NCI-H2081 treated with DMSO at 0.1 percent for 48 hours (cell line): ENCODE measurements at places on chromosomes 3 and 15.

DNA sequence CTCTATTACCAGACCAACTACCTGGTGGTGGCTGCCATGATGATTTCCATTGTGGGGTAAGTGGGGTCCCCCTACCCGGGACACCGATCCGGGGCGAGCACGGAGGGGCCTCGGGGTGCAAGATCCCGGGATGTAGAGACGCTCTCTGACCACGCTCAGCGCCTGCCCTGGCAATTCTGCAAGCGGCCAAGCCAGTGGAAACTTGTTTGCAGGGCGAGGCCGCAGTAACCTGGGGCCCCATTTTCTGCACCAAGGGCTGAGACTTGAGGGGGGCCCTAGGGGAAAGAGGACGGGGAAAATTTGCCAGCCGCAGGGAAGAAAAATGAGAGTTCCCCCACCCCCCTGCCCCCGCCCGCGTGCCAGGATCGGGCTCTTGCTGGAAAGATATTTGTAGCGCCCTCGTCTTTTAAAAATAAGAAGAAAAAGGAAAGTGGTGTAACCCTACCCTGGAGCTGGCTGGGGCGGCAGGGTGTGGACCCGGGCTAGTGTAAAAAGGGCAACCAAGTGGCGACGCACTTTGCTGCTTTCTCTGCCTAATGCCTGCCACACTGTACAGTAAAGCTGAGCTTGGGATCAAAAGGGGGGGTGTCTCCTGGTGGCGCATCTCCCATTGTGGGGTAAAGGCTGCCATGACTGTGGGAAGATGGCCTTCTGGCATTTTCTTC, 563 bp downstream of the ARL6IP5 start:
- DNase-seq: no peak

GRCh38 chr15:27238209-27238608, 267.2 kb downstream of the GABRG3 start:
- DNase-seq: no peak

DNA sequence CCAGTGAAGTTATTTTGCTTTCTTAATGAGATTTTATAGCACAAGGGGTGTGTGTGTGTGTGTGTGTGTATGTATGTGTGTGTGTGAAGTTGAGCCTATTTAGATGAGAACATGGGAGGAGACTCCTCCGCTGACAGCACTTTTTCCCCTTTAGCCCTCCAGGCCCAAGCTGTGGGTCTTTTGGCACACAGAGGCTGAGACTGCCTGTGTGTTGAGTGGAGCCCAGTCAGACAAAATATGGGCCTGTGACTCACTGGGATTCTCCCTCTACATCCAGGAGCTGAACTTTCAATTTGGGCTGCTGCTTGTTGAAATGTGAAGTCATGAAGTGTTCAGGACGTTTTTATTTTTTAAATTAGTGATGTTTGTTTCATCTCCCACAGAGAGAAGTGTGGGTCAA, 108.0 kb downstream of the MFSD1 start:
- DNase-seq: no peak

DNA sequence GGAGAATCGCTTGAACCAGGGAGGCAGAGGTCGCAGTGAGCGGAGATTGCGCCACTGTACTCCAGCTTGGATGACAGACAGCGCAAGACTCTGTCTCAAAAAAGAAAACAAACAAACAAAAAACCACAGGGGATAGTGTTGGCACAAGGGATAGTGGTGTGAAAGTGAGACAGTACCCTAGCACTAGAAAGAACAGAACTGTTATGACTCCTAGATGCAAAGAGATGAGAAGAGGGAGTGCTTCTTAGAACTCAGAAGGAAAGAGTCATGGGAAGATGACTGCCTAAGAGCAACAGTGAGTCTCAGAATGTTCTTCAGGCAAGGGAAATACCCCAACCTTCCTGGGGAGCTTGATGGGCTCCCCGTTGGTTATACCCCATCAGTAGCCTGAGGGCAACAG, 17.8 kb upstream of the ZNF770 start:
- DNase-seq: no peak

DNA sequence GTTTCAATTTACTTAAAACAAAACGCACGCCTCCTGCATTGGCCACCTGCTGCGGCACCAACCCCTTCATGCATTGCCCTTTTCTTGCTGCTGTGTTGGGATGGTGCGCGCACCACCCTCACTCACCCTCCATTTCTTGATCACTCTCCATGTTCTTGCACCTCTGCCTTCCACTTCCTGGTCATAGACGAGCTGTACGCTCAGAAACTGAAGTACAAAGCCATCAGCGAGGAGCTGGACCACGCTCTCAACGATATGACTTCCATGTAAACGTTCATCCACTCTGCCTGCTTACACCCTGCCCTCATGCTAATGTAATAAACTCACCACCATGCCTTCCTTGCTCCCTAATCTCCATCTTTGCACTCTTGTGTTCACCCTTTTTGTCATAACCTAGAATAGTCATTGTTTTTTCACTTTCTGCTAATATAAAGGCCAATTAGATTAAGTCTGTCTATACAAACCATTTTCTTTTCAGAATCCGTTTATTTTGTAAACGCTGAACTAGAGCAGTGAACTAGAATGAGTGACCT, 21.4 kb downstream of the TPM1 start:
- no peak for DNase-seq

DNA sequence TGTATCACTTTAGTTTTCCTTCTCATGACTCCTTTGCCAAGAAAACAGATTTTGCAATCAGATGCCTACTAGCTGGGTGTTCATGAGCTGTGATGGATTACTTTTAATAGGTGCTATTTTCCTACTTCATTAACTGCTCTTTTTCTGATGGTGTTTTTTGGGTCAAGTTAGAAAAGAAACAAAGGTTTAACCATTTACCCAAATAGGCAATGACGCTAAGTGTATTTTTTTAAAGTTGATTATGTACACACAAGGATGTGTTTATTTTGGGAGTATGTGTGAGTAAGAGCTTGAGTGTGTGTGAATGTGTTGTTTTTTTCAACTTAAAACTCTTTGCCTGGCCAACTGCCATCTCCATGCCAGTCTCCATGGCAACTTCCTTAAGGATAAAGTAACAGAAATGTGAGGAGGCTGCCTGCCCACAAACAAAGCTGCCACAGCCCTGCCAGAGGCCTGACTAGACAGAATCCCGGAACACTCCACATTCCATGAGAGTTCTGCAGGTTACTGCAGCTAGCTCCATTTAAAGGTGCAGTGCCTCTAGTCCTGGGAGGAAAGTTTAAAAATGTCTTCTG, 215.6 kb upstream of the RBMS3 start:
- no peak for DNase-seq

DNA sequence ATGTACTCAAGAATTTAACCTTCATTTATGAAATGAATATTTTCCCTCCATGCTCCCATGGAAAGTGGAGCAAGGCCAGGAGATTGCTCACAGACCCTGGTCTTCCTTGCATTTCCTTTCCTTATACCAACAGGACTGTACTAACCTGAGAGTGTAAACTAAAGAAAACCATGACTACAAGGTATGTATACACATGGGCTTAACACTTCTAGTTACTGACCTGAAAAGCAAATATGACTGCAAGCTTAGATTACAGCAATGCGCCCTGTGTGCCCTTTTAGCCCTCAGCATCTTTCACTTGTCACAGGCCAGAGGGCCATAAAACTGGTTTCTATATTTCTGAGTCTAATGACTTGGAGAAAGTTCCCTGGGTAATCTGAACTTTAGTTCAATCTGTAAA, 52.1 kb downstream of the NEK10 start:
- DNase-seq: no peak

GRCh38 chr3:149010966-149011365, 19.6 kb downstream of the GYG1 start:
- DNase-seq: no peak

DNA sequence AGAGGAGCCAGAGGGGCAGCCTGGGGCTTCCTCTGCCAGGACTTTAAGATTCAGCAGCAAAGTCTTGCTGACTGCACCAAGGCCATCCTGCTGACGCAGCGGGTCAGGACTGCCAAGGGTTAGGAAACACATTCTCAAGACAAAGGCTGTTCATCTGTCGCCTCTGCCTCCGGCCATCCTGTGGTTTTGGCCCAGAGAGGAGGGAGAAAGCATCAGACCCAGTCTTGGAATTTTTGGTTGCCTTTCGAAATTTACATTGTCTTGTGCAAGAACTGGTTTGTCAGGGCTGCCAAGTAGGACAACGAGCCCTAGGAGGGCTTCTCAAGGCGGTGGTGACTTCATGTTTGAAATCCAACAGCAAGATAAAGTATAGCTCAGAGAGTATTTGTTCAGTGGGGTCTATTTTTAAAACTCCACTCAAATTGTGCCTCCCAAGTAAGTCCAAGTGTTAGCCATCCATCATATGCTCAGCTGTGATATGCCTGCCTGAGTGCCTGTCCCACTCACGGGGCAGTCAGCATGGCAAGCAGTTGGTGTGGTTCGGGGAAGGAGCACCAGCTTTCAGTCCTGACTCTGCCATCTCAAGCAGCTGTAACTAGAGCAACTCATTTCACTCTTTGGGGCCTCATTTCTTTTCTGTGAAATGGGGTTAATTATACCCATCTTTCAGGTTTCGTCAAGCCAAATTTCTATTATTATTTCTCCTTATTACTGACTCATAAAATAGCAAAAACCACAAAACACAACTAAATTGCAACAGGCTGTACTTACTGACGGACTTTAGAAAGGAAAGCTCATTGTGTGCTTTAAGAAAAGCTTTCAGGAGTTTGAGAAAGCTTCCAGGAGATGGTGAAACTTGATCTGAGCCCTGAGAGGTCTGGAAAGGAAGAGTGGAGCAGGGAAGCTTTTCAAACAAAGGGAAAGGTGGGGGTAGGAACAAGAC, 42.4 kb upstream of the RHO start:
- DNase-seq: no peak

DNA sequence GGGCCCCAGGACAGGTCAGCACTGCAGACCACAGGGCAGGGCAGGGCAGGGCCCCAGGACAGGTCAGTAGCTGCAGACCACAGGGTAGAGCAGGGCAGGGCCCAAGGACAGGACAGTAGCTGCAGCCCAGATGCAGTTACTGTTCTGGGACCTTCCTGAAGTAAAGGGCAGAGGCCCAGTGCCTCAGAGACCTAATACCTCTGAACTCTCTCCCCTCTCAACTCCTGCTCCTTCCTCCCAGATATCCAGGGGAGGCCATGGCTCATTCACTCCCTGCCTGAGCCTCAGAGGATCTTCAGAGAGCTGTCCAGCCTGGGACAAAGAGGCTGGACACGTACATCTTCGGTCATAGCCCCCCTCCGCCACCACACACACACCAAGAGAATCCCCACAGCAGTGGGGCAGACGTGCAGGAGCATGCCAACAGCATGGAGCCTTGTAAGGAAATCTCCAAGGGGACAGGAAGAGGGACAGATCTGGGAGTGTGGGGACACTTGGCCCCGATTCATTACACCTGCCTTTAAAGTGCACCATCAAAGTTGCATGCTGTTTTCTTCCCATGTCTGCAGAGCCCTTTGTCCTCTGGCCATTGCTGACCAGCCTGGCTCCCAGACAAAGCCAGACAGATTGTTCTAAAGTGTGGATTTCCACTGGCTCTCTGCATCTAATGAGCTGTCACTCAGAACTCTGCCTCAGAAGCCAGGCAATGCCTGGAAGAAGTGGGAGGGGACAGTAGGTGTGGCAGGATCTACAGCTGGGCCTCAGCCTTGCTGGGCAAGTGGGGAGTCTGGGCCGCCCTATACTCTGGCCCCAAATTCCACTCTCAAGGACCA, 24.2 kb upstream of the BUB1B start:
- DNase-seq: no peak

DNA sequence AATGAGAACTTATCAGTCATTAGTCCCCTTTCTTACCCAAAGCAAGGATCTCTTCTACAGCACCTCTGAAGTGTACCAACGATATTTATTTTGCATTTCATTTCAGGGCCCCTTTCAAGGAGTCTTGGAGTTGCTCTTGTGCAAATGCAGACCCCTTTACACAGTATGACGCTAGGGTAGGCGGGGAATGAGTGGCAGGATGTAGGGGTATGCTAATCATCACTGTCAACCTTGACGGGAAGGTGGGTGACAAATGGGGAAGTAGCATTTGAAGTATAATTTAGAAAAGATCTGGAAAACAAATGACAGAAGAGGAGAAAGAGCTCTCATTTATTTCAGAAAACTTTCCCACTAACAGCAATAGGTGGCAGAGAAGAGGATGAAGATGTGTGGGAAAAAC, 94.4 kb downstream of the LRRN1 start:
- DNase-seq: no peak

DNA sequence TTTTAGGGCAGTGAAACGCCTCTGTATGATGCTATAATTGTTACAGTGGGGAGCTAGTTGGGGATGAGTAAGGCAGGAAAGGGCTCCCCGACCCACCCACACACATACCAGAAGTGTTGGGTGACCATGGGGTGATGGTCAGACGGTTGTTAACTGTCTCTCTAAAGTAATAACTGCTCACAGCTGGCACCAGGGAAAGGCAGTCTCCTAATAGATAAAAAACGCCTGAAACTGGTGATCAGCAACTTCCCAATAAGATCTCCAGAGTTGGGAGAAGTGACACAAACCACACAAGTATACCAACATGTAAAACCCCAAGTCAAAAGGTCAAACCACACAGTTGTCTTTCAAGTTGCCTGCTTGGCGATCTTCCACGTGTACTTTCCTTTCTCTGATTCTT, 346.5 kb upstream of the CNTN4 start:
- no peak for DNase-seq

DNA sequence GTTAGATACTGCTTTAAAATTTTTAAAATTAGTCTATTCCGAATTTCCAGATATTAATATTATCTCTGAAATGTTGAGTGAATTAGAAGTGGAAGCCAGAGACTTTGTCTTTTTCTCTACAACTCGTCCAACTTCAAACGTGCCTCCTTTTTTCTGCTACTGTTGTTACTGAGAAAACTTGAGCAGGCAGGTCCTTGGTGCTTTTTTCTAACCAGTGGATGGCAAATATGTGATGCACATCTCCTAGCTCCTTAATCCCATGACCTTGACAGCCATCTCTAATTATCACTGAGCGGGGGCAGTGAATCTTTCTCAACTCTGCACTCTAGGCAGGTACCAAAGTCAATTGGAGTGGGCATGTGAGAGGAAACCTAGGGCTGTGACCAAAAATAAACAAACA, 50.7 kb downstream of the FNDC3B start:
- DNase-seq: no peak

DNA sequence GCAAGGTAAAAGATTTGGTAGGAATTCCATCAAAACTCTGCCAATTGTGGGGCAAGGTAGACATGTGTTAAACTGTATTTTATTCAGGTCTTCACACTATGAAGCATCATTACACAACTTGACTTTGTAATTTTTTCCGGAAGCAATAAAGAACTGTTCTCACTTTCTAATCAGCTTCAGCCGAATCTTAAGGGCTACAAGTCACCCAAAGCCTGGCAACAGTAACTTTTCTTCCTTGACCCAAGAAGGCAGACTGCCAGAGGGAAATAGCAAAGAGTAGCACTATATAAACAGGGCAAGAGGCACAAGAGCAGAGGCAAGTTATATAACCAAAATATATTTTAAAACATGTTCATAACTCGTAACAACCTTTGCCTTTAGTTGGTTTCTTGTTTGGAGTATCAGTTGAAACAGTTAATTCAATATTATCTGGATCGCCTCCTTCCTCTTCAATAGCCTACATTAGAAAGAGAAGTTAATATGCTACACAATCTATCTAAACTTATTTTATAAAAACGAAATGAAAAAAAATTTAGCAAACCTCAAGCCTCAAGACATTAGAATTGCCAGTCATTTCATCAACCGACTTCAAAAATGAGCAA, 1.4 kb downstream of the SLTM start:
- no peak for DNase-seq

GRCh38 chr3:137163241-137163871, 205.6 kb downstream of the IL20RB start:
- no peak for DNase-seq

- DNase-seq: no peak
Observed at GRCh38 chr3:159974-160373, 36.6 kb upstream of the CHL1 start.

GRCh38 chr15:34336231-34336990, 1.2 kb downstream of the SLC12A6 start:
- DNase-seq: no peak
